K562 (cell line): ENCODE measurements at places on chromosomes 4 and X. TPM values are rescaled to one million over a fixed set of nuclear protein-coding genes. Genes with fewer than 3 reads are reported as not detected.
A peak's percentile ranks its signal among the peaks of the same experiment; 100 is the strongest.

The DLG3 gene
- 8.2 and 8.7 TPM in 2 replicates for total RNA-seq

The LEF1 gene
- 32.5 and 35.4 TPM in 2 replicates for total RNA-seq

The RGS12 gene
- 6.8 and 8.8 TPM in 2 replicates for total RNA-seq

The AMTN gene
- total RNA-seq, result not detected in 2 replicates

The GLRB gene
- total RNA-seq, result not detected in 2 replicates

- no peak for DNase-seq
Observed at GRCh38 chr4:121706595-121707021, 9.8 kb upstream of the ANXA5 start.

DNA sequence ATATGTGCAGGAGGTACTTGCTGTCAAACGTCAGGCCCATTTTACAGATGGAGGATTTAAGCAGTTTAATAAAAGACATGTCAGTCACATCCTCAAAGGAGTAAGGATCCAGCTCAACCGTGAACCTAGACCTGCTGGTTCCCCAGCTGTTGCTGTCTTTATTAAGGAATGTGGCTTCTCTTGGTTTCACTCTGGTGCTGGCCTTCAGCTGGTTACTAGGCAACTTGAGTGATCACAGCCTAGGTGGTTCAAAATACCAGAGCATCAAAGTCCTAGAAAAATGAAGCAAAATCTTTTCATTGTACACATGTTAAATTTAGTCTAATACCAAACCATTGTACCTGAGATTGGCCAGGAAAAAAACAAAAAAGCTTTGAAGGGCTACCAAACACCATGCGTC lies 32.7 kb upstream of the GLRA2 start:
- no peak for DNase-seq

- no peak for DNase-seq
Observed at GRCh38 chr4:59571805-59572430, 1628.2 kb upstream of the ADGRL3 start.

GRCh38 chr4:108502356-108502755 lies 118.0 kb upstream of the RPL34 start:
- DNase-seq, result no peak

- DNase-seq, result no peak
Observed at GRCh38 chr4:149173241-149174013, 642.2 kb downstream of the IQCM start.

GRCh38 chr4:110245577-110245976 lies 47.2 kb upstream of the ELOVL6 start:
- peak; percentile 54 for DNase-seq

DNA sequence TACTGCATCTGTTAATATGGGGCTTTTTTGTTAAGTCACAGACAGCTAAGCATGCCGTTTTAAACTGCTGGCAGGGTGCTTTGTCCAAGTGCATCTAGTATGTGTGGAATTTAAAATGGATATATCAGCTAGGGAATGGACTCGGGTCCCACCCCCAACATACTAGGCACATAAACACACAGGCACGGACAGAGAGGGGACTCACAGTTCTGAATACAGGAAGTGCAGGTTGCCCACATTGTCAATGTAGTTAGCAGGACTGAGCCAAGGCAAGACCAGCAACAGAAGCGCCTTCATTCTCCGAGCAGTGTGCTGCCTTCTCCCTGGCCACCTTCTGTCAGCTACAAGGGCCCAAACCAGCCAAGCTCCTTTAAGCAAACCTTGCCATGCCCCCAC lies 33.6 kb downstream of the LNX1 start:
- no peak for DNase-seq

GRCh38 chr4:151267822-151268535 lies 9.0 kb upstream of the PRSS48 start:
- DNase-seq, result no peak

DNA sequence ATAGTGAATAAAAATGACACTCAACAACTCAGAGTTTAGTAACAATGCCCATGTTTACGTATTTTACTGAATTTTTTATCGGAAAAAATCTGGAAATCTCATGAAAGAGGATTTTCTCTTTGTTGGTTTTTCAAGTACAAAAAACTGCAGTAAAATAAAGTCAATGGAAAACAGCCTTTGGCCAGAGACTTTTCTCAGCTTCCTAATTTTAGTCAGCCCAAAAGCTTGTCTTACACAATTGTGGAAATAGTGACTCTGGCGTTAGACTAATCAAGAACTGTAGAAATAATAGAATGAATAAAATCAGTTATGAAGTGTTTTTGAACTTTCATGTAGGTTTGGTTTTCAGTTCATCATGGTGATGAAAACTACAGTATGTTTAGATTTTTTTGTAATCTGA lies 234.7 kb downstream of the DKK2 start:
- no peak for DNase-seq

GRCh38 chrX:11540532-11541377 lies 125.0 kb downstream of the ARHGAP6 start:
- no peak for DNase-seq

DNA sequence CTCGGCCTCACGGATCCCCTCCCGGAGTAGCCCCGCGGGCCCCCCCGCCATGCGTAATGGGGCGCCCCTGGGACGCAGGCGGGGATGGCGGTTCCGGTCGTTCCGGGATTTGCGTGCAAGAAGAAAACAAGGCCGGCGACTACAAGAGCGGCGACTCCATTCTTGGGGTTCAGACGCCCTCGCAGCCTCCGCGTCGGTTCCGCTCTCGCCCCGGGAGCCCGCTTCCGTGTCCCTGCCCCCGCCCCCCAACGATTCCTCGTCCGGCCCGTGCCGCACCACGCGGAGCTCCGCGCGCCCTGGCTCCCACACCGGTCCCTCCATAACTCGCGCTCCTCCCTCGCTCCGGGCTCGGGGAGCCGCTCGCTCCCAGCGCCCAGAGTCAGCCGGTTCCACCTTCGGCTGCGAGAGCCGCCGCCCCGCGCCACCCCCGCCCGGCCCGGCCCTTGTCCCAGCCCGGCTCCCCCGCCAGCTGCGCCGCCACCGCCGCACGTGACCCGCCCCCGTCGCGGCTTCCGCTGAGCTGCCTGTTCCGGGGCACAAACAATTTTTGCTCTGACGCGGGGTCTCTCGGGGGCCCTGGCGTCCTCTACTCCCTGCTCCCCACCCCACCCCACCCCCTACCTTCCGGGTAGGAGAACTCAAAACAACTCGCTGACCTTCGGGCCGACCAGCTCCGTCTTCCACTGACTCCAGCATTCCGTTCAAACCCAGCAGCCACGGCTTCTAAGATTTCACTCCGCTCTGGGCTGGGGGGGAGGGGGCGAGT lies 78.8 kb upstream of the BCOR start:
- DNase-seq, result peak; percentile 78

- DNase-seq, result no peak
Observed at GRCh38 chr4:40584517-40585141, 45.0 kb downstream of the RBM47 start.
